ENCODE measurements at places on chromosomes 2 and 18.

GRCh38 chr18:77115192-77115953, 17.2 kb downstream of the MBP start:
- DNase-seq, result no peak

- DNase-seq, result no peak
Observed at GRCh38 chr2:224310943-224311625, 90.8 kb downstream of the FAM124B start.

DNA sequence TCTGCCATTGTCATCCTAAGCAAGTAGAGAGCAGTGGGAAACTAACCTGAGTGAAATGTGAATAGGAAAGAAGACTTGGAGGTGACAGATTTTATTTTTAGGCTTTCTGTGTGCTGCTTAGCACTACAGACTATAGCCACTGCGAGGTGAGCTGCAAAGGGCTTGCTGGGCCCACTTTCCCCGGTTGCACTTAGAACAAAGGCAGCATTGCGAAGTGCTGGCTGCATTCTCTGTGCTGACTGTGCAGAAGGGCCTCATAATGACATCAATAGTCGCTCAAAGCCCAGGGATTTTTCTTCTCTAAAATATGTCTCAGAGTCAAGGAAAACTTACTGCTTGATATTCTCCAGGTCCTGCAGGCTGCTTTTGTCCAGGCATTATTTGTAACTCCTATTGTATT, 592.1 kb downstream of the TDRD15 start:
- no peak for DNase-seq

DNA sequence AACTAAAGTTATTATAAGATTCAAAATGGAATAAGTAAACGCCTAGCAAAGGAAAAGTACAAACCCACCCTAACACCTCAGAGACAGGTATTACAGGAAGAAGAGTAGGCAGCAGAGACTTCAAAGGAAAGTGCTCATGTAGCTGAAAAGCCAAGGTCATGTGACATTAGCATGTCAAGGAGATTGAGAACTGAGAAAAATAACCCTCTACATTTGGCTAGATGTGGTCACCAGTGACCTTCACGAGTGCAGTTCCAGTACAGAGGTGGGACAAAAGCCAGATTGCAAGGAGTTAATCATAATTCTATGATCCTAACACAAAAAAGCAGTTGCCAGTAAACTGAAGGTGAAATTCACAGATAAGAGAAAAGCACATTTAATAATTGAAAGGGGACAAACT, 252.7 kb downstream of the ZEB2 start:
- no peak for DNase-seq

DNA sequence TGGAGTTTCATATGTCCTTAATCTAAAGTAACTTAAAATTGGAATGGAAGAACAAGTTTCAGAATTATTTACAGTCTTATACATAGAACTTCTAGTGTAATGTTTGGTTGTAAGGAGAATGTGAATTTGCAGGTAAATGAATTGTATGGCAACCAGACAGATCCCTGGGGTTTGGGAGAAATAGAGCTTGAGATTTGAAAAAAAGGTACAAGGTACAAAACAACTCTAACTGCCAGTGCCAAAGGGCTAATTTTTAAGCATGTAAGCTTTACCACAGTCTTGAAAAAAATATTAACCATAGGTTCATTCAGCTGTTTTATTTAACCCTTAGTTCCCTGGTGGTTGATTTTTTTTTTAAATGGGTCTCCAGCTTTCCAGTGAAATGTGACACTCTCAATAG, 103.3 kb downstream of the ICA1L start:
- no peak for DNase-seq

DNA sequence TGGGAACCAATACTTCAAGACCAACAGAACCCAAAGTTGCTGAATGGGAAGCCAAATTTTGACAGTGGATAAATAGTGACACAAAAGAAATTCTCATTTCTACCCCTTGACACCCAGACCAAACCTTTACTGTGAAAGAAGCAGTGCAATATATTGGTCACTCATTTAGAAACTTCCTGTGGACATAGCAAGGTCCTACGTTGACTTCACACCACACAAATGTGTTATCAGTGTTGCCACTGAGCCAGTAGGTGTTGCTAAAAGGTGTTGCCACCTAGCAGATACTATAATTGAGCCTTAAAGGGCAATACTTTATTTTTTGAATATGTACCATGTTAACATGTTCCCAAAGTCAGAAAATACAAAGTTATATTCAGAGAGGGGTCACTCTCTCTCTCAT, 1008.9 kb upstream of the CDH2 start:
- no peak for DNase-seq

DNA sequence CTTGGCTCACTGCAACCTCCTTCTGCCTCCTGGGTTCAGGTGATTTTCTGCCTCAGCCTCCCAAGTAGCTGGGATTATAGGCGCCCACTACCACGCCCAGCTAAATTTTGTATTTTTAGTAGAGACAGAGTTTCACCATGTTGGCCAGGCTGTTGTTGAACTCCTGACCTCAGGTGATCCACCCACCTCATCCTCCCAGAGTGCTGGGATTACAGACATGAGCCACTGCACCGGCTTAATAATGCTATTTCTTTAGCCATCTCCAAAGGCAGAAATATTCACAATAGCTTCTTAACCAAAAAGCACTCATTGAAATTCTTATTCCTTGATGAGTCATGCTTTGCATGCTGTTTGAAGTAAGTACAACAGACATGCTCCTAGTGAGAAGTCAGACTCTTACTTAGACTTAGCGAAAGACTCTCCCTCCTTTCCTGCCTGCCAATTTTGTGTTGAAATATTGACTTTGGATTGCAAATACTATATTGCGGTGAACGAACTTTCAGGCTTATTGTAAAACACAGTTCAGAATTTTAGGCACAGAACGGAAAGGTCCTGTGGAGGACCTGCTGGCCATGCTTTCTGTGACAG, 4.4 kb downstream of the ACTR3 start:
- DNase-seq, result no peak

DNA sequence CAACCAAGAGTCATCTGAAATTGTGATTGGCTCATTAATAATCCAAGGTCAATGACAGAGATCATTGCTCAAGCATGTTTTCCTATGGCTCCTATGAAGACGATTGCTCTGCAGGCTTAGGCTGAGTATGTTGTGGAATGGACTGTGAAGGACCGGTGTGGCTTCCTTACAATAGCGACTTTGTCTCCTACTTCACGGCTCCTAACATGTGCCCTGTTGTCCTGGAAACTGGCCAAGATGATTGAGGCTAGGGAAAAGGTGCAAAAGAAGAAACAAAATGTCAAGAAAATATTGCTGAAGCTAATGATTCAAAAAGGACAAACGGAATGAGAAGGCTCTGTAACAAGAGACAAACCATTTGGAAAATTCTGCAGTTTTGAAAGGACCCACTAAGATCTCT, 24.3 kb downstream of the DLGAP1 start:
- no peak for DNase-seq

GRCh38 chr18:62028715-62029114, 135.9 kb upstream of the RNF152 start:
- DNase-seq, result no peak

DNA sequence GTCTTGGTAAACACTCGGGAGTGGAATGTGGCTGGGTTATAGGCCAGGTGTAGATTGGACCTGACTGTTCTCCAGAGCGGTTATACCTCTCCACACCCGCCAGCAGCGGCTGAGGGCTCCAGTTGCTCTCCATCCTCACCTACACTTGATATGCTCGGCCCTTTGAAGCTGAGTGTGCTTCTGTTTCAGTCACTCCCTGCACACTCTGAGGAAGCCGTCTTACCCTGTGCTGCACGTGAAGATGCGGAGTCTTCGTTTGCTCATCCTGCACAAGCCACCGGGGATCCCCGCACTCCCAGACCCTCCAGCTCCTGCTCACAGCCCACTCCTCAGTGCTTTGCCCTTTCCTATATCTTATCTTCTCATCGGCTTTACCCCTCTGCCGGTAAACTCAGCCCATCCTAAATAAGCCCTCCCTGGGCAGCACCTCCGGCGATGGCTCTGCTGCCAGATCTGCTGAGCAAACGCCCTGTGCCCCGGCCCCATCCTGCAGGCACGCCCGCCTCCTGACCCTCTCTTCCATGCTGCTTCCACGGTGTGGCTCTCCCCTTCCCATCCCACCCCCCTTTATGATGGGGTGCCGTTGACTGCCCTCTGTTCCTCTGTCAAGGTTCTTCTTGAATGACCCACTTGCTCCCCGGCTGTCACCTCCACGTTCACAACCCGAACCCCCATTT, 47.3 kb upstream of the ODC1 start:
- no peak for DNase-seq

DNA sequence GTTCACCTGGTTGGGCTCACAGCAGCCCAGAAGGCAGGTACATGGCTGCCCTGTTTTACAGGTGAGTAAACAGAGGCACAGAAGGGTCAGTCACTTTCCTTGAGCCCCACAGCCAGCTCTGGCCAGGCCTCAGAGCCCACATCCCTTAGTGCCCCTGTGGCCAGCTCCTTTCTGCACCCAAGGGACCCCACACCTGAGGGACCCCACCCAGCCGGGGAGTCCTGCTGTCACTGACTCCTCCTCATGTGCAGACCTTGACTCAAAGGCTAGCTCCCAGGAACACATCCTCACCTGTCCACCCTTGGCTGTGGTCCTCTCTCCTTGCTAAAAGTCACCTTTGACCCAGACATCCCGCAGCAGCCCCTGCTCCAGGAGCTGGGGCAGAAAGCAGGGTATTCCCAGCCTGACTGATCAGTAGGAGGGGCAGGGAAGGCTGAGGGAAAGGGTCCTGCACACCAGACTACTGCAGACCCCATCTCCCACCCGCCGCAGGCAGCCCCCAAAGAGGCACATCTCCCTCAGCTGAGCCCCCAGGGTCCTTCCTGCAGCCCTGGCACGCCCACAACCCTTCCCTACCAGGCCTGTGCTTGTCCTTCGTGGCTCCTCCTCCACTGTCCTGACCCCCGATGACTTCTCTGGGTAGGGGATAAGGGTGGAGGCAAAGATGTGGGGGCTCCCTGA, 9.8 kb upstream of the ARHGEF4 start:
- no peak for DNase-seq

DNA sequence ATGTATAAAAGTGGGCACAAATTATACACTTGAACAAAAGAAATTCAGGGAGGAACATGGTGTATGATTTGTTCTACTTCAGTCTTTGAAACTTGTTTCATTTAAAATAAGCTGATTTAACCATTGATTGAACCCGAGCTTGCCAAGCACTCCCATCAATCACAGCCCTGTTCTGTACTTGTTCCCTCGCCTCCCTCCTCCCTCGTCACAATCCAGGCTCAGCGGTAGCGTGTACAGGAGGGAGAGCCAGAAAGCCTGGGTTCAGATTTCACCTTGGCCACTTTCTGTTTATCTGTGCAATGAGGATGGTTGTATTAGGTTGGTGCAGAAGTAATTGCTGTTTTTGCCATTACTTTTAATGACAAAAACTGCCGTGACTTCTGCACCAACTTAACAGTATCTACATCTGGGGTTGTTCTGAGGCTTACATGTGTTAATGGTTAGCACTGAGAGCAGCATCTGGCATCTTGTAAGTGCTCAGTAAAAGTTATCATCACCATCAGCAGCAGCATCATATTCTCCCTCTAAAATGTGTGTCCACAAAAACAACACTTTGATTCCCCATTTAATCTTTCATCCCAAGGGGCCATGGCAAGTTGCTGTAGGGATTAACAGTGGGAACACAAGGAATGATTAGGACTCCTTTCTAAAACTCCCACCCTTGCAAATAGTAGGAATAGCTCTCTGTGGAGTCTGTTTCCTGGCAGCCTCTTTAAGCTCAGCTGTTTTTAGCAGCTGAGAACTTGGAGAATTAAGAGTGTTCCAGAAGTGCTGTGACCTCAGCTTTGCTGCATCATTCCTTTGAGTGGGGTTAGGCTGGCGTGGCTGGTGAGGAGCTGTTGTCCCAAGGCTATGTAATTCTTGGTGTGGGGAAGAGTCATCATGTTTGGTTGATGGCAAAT, 4.7 kb downstream of the DPYSL5 start:
- DNase-seq, result no peak

- no peak for DNase-seq
Observed at GRCh38 chr2:101986804-101987740, 4.7 kb upstream of the IL1R2 start.

DNA sequence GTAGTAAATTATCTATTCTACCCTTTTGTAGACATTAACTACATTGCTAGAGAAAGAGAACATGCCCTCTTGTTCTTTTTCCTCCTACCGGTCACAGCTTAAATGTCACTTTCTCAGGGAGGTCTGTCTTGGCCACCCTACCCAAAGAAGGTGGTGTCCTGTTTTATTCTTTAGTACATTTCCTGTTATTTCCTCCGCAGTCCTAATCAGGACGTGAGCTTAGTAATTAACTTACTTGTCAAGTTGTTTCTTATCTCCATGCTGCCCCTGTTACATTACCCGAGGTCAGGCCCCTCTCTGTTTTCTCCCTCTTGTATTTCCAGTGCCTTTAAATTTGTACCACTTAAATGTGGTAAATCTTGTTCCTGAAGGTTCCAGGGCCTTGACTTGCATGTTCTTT, 73.7 kb upstream of the RMDN2 start:
- DNase-seq, result no peak

- DNase-seq, result no peak
Observed at GRCh38 chr2:85886141-85886540, 2.6 kb downstream of the ST3GAL5 start.

DNA sequence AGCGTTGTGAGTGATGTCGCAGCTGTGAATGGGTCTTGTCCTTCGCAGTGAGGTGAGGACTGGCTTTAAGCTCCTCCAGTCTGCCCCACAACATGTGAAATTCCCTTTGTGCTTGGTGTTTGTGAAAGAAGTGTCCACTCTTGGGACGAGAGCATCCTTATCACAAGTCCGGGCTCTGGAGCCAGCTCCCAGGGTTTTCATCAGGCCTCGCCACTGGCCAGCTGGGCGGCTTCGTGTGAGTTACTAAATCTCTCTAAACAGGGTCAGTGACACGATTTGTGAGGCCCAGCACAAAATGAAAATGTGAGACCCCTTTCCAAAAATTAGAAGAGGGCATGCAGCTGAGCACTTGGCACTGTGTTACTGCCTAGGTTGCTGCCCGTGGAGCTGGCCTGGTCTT, 115.9 kb downstream of the VAPA start:
- DNase-seq, result no peak

DNA sequence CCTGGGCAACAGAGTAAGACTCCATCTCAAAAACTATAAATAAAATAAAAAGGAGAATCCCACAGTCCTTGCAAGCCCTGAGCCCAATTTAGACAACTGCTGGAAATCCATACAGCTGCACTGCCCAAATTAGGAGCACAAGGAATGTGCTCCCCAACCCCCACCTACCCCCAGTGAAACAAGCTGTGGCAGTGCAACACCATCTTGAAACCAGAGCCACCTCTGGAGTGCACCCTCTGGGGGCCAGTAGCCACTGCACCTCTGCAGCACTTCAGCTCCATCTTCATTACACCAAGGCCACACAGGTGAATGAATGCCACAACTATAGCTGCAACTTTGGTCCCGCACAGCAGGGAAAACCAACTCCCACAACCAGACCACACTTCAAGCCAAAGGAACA, 37.3 kb downstream of the USP34 start:
- DNase-seq, result no peak

DNA sequence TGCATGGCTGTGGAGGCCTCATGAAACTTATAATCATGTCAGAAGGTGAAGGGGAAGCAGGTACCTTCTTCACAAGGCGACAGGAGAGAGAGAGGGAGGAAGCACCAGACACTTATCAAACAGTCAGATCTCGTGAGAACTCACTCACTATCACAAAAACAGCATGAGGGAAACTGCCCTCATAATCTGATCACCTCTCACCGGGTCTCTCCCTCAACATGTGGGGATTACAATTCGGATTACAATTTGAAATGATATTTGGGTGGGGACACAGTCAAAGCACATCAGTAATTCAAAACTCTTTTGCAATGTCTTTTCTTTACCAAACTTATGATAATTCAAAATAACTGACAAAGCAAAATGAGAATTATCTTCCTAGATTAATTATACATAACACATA, 8.5 kb upstream of the CCDC68 start:
- DNase-seq, result no peak

Data from activated gamma-delta T cell (primary cell).